CD4-positive, alpha-beta T cell treated with Interleukin-4 for 1 hour (primary cell): ENCODE measurements at places on chromosomes 16 and 17.

- DNase-seq, result no peak
Observed at GRCh38 chr17:28693869-28694268, 17.8 kb downstream of the PROCA1 start.

DNA sequence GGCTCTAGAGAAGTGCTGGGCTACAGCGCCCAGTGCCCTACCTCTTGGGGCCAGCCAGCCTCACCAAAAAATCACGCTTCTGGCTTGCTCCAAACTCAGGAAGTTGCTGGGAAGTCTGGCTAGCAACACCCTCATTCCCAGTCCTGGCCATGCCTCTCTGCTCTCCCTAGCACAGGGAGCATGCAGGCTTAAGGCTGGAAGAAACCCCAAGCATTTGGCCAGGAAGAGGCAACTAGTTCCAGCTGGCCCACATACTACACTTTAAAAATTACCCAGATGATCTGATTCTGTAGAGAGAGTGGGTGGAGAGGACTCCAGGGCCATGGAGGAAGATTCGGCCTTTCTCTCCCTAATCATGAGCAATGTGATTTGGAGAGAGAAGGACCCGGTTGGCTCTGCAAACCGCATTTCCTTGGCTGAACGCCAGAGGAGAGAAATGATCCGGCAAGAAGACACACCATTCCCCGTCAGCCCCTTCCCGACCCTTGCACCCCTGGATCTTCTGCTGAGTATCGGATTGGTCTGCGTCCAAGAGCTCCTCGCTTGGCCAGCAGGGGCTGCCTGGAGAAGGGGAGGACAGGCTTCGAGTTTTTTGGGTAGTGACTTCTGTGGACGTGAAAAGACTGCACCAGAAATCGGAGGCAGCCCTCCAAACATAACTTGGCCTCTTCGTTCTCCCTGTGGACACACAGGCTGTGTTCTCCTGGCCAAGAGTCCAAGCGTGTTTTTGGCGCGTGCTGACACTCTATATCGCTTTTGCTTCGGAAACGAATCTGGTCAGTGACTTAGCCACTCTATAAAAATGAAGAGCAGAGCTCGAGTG lies 406.3 kb downstream of the WWOX start:
- no peak for DNase-seq

DNA sequence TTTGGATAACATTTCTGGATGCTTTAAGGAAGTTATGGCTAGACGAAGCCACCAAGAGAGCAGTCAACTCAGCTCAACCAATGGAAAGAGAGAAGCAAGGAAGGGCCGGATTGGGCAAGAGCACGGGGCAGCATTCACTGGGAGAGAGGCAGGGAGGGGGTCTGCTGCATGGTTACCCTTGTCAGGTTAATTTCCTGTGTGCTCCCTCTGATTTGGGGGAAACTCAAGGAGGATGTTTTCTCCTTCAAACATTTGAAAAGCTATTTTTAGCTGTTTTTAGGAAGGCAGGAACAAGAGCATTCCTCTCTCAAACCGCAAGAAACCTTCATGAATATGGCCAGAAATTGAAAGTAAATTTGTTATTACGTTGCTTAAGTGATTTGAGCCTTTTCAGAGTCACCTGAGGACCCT lies 118.5 kb upstream of the ZFHX3 start:
- no peak for DNase-seq

GRCh38 chr17:28039251-28039650 lies 3.2 kb upstream of the NLK start:
- DNase-seq, result no peak

- DNase-seq, result no peak
Observed at GRCh38 chr16:9567666-9568065, 476.2 kb downstream of the HAPSTR1 start.

- no peak for DNase-seq
Observed at GRCh38 chr17:12580640-12581039, 85.0 kb upstream of the MYOCD start.

GRCh38 chr17:57662644-57663308 lies 82.3 kb downstream of the CCDC182 start:
- peak; percentile 71 for DNase-seq

- DNase-seq, result no peak
Observed at GRCh38 chr16:89272631-89273030, 55.1 kb downstream of the ZNF778 start.

GRCh38 chr16:70715055-70715858 lies 29.4 kb upstream of the MTSS2 start:
- no peak for DNase-seq

- peak; percentile 70 for DNase-seq
Observed at GRCh38 chr17:29292071-29292991, 1.6 kb downstream of the NUFIP2 start.

GRCh38 chr17:32315171-32315570 lies 26.8 kb downstream of the C17orf75 start:
- no peak for DNase-seq

- DNase-seq, result no peak
Observed at GRCh38 chr16:22668318-22668717, 145.6 kb upstream of the HS3ST2 start.

GRCh38 chr16:13139661-13140241 lies 238.4 kb downstream of the SHISA9 start:
- DNase-seq, result no peak

- no peak for DNase-seq
Observed at GRCh38 chr16:2019518-2019920, at the start of gene NPW. Gene NPW (plus strand): TSS chr16:2019785.

DNA sequence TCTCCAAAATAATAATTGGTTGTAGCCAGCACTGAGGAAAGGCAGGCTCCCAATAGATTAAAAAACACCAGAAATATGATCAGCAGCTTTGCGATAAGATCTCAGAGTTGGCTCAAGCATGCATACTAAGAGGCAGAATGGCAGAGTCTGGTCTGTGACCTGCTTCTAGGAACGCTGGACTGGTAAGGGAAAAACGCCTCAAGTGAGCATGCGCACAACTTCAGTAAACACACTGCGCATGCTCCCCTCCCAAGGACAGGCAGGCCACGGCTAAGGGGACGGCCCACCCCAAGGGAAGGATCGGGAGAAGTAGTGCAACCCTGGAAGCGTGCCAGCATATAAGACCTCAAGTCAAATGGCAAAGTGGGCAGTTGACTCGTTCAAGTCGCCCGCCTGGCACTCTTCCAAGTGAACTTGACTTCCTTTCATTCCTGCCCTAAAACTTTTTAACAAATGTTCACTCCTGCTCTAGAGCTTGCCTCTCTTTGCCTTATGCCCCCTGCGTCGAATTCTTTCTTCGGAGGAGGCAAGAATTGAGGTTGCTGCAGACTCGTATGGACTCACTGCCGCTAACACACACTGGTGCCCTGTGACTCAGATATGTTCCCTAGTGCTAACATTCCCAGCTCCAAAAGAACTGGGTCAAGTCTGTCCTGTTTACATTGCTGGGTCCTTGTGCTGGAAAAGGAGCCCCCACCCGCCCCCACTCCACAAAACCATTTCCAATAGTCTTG lies 22.4 kb upstream of the PRM1 start:
- no peak for DNase-seq

GRCh38 chr17:50026046-50026675 lies 29.7 kb upstream of the ITGA3 start:
- DNase-seq, result no peak

DNA sequence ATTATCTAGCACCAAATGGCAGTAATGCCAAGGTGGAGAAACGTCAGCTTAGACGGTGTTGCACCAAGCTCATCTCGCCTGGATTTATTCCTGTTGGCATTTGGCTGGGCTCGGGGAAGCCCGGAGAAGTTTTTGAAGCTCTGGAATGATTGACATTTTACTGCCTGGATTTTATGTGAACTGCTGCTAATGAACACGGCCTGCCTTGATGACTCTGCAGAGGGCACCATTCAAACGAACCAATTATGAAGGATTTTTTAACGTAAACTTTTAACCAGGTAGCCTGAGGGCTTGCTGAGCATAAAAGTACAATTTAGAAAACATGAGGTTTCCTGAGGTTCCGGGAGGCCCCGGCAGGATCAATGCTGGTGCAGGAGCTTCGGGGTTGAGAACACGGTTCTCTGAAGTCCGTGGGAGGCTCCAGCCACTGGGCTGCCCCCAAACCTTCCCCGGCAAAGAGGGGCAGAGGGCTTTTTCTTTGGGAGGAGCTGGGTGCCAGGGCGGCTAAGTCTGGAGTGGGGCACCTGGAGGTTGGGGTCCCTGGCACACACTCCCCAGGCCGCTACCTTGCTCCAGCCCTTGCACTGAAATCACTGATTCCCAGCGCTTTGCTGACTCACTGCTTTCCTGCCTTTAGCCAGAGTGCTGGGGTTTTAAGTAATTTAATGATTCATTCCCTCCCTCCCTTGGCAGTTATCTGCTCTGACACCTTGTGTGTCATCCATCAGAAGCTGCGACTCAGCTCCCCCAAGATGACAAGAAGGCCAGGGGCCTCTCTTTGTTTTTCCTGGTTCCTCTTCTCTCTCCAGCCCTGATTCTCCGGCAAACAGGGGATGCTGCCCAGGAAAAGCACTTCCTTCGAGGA lies 161.2 kb upstream of the IRX3 start:
- no peak for DNase-seq

DNA sequence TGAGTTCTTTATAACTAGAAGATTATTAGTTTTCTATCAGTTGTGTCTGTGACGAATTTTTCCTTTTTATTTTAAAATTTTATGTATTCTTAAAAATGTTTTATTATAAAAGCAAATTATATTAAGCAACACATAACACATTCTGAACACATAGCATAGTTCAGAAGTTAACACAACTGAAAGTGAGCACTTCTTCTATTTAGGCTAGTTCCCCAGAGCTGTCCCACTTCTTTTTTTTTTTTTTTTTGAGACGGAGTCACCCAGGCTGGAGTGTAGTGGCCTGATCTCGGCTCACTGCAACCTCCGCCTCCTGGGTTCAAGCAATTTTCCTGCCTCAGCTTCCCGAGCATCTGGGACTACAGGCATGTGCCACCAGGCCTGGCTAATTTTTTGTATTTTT lies 37.7 kb upstream of the ALDH3A2 start:
- no peak for DNase-seq

DNA sequence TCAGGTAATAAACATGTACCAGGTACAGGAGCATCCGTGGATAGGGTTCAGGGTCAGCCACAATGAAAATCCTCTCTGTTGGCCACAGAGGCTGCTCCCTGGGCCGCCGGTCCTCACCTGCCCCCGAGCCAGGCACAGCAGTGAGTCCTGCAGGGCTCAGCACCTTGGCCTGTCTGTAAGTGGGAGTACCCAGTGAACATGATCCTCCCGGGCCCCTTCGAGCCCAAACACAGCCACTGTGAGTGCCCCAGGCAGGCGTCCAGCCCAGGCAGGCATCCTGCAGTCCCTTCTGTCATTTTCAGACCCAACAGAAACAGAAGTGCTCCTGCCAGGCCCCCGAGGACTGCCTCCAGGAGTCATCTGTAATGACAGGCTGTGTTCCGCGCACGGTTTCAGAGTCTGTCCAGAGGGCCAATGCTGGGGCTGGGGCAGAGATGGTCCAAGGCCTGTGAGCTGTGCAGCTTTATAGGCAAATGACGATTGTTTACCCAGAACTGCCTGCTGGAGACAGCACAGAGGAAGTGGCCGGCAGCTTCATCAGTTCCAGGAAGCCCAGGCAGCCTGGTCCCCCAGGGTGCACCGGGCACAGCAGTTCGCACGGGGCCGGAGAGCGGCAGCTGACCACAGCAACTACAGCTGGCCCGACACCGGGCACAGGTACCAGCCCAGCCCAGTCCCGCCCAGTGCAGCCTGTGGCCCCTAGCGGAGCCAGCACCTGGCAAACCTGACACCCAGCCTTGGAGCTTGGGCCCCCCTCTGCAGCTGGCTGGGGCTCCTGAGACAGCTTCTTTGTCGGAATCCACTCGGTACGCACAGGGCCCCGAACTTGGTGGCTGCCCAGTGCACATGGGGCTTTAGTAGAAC lies 13.2 kb downstream of the SLC7A5 start:
- peak; percentile 72 for DNase-seq

GRCh38 chr16:66441586-66442375 lies 14.7 kb downstream of the BEAN1 start:
- no peak for DNase-seq

GRCh38 chr16:46836534-46837530 lies 5.9 kb upstream of the C16orf87 start:
- DNase-seq, result no peak

GRCh38 chr16:82522026-82522425 lies 104.7 kb upstream of the CDH13 start:
- no peak for DNase-seq

- DNase-seq, result peak; percentile 57
Observed at GRCh38 chr16:28210979-28211588, 681 bp downstream of the XPO6 start.

- DNase-seq, result peak; percentile 64
Observed at GRCh38 chr17:51435641-51436091, 175.3 kb downstream of the UTP18 start.

GRCh38 chr16:31243734-31244670 lies 15.8 kb upstream of the ITGAM start:
- DNase-seq, result peak; percentile 14

DNA sequence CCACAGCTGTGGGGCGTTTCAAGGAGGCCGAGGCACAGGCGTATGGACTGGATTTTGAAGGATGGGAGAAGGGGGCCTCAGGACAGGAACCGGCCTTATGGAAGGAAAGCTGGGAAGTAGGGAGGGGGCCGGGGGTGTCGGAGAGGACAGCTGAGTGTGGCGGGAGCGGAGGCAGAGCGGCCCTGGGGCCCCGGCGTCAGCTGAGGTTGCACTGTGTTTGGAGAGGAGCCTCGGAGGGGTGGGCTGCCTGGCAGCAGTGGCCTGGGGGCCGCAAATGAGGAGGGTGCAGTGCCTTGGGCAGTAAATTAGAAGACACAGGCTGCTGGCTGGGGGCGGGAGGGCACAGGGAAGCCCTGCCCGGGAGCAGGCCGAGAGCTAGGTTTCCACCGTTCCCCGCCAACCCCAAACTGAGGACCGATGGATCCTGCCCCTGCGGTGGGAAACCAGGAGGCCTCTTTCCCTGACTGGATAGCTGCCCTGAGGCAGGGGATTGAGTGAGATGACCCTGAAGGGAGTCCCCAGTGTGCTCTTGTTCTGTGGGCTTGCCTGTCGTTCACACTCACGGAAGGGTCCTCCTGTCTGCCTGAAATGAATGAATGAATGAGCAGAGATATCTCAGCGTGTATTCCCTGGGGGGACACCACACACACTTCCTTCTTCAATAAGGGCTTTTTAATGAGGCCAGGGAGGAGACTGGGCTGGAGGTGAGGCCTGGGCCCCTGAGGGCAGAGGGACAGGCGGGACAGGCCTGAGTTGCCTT lies 18.4 kb downstream of the FOXJ1 start:
- no peak for DNase-seq

GRCh38 chr16:48583075-48584065 lies 26.6 kb downstream of the N4BP1 start:
- DNase-seq, result no peak

DNA sequence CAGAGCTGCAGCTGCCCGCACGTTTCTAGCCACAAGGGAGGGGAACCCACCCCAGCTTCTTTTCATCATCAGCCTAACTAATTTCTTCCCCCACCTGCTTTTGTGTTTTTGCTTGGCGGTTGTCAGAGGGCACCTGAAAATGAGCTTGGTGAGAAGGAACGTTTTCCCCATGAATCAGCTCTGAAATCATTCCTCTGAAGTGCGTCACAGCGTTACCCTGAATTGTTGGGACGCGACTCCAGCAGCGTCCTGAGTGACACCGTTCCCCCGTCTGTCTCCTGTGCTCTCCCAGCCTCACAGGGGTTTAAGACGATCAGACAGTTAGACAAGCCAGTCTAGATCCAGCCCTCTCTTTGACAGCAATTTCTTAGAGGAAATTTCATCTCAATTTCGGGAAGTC lies 722.9 kb upstream of the EEF2KMT start:
- no peak for DNase-seq
